ENCODE measurements at places on chromosomes 7 and 10.

DNA sequence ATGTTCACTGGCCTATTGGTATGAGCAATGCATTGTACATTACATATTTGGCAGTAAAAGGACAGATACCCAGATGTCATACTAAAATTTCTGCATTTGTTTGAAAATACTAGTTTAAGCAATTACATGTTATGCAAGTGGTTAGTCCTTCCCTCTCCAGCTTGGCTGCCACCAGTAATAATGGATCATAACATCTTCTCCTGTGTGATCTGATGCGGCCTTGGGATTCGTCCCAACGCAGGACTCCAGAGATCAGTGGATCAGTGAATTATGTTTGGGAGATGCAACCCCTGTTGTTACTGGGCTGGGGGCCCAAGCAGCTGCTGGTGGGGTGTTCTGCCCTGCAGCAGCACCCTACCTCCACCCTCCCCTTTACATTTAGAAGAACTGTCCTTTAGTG, 11.2 kb upstream of the PDK4 start:
- no peak for DNase-seq

- no peak for DNase-seq
Measured at GRCh38 chr10:29431711-29432110, 142.8 kb downstream of the LYZL1 start.

GRCh38 chr7:149886018-149886415, 12.2 kb downstream of the ATP6V0E2 start:
- DNase-seq = no peak

- DNase-seq = no peak
Measured at GRCh38 chr10:130553826-130554225, 417.6 kb downstream of the GLRX3 start.

DNA sequence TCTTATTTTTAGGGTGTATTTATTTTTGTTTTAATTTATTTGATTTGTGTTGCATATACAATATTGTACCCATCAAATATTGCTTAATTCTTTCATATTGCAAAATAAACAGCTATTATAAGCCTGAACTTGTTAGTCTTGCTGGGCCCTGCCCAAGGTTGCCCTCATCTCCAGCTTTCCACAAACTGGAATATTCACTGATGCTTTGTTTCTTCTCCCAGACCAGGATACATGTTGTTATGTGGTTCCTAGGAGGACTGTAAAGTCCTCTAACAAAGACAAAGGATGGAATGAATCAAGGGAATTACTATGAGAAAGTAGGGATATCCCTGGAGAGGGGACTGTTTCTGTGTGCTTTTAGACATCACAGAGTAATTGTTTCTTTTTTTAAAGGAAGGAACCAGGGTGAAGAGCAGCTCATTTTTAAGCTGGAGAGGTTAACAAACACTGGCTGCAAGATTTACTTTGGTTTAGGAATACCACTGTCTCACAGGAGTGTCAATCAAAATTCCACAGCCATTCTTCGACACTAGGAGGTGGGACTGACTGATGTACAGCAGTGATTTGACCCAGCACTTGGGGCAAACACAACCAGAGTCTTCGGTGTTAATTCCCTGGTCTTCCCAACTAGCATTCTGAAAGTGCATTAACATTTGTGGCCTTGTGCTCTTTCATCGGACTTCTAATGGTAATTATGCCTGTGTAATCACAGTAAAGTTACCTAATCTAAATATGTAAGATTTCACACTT, 14.8 kb upstream of the CD36 start:
- DNase-seq = no peak

DNA sequence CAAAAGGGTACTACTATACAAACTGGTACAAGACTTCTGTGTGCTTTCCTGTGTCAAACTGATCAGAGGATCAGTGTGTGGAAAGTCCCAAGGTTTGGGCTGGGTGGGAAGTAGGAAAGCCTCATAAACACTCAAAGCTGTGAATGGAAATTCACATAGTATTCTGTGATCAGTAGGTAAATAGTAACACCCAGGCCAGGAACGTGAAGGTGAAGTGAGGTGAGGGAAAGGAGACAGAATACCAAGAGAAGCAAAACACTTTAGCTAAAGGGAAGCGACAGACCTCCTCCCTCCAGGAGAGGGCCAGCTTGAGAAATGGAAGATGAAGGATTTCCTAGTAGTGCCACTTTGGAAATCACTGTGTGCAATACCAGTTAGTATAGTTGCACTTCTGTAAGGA, 451.9 kb downstream of the KCNMA1 start:
- no peak for DNase-seq

DNA sequence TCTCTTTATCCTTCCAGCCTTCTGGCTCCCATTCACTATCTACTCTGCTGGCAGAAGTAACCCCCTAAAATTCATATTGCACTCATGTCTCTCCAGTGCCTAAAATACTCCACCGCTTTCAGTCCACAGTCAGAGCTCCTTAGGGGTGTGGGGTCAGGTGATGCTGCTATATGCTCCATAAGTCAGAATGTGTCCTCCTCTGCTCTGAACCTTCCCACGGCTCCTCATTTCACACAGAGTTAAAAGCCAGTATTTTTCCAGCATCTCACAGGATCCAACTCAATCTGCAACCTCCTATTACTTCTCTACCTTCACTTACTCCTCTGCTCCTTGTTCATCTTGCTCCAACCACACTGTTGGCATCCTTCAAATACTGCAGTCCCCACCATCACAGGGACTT, 31.1 kb upstream of the CHCHD3 start:
- DNase-seq = no peak

GRCh38 chr7:7177044-7177517, 5.3 kb upstream of the C1GALT1 start:
- DNase-seq = no peak

DNA sequence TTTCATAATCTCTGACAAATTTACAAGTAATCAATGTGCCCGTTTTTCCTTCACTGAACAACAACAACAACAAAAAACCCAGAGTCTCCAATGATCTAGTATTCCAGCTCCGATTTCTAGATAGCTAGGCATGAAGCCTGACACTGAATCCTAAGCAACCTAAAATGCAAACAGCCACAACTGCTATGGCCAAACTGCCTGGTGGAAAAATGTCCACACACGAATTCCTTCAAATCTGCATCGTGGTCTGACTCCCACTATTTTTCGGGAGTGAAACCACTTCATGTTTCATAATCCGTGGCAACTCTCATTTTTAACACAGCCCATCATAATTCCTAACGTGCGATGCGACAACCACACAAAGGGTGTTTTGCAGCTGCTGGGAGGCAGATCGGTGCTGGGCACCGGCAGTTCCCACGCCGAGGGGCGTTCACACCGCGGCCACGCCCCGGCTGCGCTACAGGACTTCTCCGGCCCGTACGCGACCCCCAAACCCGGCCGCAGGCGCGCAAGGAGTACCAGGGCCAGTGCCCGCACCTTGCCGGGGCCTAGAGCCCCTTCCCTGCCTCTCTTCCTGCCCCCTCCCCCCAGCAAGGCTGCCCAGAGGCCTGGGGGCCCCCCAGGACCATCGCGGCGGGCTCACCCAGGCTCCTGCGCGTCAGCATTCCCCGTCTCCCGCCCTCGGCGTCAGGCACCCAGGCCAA, 814 bp downstream of the RUFY2 start:
- peak; percentile 1 for DNase-seq

- no peak for DNase-seq
Measured at GRCh38 chr7:29926741-29927140, 62.9 kb downstream of the SCRN1 start.

GRCh38 chr10:69574571-69574978, 1.4 kb upstream of the NEUROG3 start:
- no peak for DNase-seq

- no peak for DNase-seq
Measured at GRCh38 chr10:3042589-3042988, 24.8 kb upstream of the PFKP start.

GRCh38 chr7:67267914-67268313, 271.3 kb downstream of the TYW1 start:
- DNase-seq = no peak

GRCh38 chr7:139249179-139249810, 18.3 kb downstream of the UBN2 start:
- DNase-seq = no peak

DNA sequence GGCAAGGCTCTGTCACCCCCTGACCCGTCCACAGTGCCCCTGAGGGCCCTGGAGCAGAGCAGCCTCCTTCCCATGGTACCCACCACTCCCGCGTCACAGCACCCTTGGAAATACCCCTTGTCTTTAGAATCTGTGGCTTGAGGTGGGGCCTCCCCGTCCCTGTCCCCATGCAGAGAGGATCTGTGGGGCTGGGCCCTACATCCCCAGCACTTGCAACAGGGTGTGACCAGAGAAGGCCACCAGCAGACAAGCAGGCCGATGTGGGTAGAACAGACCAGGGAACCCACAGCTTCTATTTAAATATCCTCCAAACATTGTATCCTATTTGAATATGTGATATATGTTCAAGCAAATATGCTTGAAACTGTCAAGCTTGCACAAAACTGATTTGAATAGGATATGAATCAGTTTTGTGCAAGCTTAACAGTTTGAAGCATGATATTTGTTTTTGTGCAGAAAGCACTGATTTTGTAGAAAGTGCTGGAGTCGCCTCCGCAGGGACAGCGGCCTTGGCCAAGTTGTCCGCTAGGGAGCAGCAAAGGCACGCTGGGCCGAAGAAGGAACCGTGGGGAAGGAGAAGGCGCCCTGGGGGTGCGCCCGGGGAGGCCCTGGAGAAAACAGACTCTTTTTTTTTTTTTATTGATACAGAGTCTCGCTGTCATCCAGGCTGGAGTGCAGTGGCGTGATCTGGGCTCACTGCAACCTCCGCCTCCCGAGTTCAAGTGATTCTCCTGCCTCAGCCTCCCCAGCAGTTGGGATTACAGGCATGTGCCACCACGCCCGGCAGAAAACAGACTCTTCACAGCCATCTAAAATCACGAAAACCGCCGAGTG, 2.2 kb downstream of the CFAP46 start:
- no peak for DNase-seq

- DNase-seq = no peak
Measured at GRCh38 chr7:69800495-69800894, 202.2 kb downstream of the AUTS2 start.

DNA sequence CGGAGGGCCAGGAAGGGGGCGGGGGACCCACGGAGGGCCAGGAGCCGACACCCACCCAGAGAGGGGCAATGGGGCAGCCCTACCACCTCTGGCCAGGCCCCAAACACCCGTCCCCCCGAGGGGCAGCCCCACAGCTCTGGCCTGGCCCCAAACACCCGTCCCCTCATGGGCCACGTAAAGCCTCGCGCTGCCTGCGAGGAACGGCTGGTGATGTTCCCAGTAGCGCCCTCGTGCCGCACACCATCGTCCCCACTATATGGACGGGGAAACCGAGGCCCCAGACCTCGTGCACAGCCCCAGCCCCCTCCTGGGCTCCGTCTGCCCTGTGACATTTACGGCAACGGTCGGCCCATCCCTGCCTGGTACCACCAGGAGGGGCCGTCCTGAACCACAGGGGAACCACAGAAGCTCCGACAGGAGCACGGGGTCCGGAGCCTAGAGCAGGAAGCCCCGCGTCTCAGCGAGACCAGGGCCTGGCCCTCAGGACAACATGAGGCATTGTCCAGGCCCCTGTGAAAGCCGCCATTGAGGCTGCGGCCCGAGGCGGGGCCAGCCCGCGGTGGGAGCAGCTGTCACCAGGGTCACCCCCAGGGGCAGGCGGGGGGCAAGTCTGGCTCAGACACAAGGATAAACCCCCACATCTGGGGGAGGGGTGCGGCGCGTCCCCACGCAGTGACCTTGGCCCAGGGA, 35.6 kb downstream of the GET4 start:
- DNase-seq = no peak

DNA sequence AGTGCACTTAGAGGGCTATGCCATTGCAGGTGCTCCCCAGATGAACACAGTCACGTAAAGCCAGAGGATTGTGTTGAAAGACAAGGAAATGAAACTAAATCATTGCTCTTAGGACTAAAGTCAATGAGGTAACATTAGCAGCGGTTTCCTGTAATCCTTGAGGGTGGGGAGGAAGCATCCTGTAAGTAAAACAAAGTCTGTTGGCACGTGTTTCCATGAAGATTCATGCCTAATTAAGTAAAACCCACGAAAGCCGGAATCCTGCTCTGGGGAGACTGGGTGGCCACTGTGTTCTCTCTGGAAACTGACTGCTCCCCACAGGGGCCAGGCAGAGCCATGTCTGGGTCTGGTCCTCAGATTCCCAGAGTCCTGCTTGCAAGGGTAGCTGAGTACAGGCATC, 18.3 kb downstream of the STEAP1B start:
- DNase-seq = no peak

DNA sequence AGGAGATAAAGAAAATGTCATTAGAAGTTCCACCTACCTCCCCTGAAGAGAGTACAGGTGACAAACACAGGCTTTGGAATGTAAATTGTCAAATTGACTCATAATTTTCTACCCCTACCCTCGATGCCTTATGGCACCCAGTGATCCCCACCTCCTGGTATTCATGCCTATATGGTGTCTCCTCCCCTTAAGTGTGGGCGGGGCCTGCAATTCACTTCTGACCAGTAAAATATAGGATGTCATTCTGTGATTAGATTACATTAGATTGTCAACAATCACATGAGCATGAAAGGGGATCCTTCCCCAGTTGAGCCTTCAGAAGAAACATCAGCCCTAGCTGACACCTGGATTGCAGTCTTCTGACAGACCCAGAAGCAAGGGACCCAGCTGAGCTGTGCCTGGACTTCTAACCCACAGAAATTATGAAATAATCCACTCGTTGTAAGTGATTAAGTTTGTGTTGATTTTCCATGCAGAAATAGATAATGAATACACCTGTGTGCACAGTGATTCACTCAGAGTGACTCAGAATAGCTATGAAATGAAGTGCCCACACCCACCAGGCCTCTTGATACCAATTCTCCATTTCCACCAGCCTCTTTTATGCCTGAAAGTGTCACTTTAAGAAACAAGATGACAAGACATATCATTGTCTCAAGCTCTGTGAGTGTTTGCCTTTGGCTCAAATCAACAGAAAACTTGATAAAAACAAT, 8.5 kb upstream of the SLC39A12 start:
- no peak for DNase-seq

- DNase-seq = no peak
Measured at GRCh38 chr7:39691821-39692220, 68.4 kb downstream of the RALA start.

- DNase-seq = no peak
Measured at GRCh38 chr7:113158756-113159155, 40.4 kb upstream of the SMIM30 start.

DNA sequence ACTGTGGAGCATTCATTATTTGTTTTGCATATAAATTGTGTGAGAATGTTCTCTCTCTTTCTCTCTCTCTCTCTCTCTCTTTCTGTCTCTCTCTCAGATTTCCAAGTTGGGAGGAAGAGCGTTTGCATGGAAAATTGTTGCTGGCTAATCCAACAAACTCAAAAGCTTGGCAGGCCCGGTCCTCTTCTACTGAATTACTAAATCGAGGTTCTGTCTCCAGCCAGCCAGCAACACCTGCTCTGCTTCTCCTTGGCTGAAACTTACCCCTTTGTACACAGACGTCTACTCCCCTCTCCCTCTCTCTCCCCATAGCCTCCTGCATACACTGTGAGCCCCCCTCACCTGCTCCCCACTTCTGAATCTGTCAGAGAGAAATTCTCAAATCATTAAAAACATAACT, 996.4 kb upstream of the AUTS2 start:
- DNase-seq = no peak

- DNase-seq = no peak
Measured at GRCh38 chr10:14751014-14751896, 23.4 kb downstream of the FAM107B start.

GRCh38 chr10:109427411-109427810, 495.9 kb downstream of the XPNPEP1 start:
- DNase-seq = no peak

- DNase-seq = no peak
Measured at GRCh38 chr7:31925753-31926454, 144.3 kb downstream of the PDE1C start.

- DNase-seq = no peak
Measured at GRCh38 chr10:133170092-133170491, 10.1 kb downstream of the KNDC1 start.
